ENCODE measurements at places on chromosomes 4 and X. TPM values are rescaled to one million over a fixed set of nuclear protein-coding genes. Genes with fewer than 3 reads are reported as not detected.
A peak's percentile ranks its signal among the peaks of the same experiment; 100 is the strongest.

GRCh38 chr4:98773638-98774037 lies 115.2 kb upstream of the TSPAN5 start:
- no peaks in the 10 kb centered on the region for H3K4me1 ChIP-seq
- no peaks in the 10 kb centered on the region for H3K27me3 ChIP-seq
- peaks cover 15% of the 10 kb centered on the region for H3K36me3 ChIP-seq
- H3K27ac ChIP-seq: no peak overlapping the region

DNA sequence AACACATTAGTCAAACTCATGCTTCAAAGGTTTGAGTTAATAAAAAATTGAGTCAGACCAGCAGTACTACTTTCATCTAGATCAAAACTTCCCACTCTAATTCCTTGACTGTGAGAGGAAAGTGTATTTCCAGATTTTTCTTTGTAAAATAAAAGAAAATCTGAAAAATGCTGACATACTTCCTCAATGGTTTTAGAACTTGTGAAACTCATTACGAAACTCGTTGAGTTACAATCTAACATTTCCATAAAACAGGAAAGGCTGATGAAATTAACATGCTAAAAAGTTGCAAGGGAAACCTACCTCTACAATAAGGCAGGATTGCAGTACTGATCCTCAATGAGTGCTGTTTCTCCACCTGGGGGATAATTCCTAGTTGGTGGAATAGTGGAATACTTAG lies 217.8 kb upstream of the HCCS start:
- no peaks in the 10 kb centered on the region for H3K36me3 ChIP-seq
- no peaks in the 10 kb centered on the region for H3K27me3 ChIP-seq
- H3K4me3 ChIP-seq: no peak overlapping the region
- no peak overlapping the region for H3K27ac ChIP-seq
- DNase-seq: no peak

- no peak overlapping the region for H3K4me3 ChIP-seq
- H3K27me3 ChIP-seq: no peaks in the 10 kb centered on the region
- H3K27ac ChIP-seq: no peak overlapping the region
- no peaks in the 10 kb centered on the region for H3K36me3 ChIP-seq
- no peak for DNase-seq
- no peaks in the 10 kb centered on the region for H3K4me1 ChIP-seq
Measured at GRCh38 chrX:150157291-150157690, 205.8 kb upstream of the MAMLD1 start.

DNA sequence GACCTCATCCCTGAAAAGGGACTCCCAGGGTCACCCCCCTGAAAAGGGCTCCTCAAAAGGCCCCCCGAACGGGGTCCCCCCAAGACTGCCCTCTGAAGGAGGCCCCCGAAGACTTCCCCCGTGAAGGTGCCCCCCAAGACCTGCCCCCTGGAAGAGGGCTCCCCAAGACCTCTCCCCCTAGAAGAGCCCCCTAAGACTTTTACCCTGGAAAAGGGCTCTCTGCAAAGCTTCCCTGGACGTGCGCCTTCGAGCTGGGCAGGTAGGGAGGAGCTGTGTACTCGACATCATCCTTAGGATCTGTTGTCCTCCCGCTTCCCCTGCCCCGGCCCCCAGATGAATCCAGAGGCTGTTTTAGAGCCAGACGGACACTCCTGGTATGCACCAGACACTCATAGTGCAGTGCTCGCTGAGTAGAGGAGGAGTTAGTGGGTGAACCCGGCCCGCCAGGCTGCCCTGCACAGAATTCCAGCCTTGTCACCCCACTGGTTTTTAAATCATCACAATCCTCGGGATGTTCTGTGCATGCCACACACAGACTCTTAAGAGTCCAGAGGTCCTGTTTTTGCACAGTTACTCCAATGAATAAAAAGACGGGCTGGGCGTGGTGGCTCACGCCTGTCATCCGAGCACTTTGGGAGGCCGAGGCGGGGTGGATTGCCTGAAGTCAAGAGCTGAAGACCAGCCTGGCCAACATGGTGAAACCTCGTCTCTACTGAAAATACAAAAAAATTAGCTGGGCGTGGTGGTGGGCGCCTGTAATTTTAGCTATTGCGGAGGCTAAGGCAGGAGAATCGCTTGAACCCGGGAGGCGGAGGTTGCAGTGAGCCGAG lies 5.7 kb upstream of the SLC25A6 start:
- no peak overlapping the region for H3K27ac ChIP-seq
- no peak overlapping the region for H3K4me3 ChIP-seq
- no peaks in the 10 kb centered on the region for H3K27me3 ChIP-seq
- DNase-seq: no peak
- no peaks in the 10 kb centered on the region for H3K36me3 ChIP-seq
- H3K4me1 ChIP-seq: peaks cover 33% of the 10 kb centered on the region

GLRA2 gene
- not detected for total RNA-seq

DNA sequence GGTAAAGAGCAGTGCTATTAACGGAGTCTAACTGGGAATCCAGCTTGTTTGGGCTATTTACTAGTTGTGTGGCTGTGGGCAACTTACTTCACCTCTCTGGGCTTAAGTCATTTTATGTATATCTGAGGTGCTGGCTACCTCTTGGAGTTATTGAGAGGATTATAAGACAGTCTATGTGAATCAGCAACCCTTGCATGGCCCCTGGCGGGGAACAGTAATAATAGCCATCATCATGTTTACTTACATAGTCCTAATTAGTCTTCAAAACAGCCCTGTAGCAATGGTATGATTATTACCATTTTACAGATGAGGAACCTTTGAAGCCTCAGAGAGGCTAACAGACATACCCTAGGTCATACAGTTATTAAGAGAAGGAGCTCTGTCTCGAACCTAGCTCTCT lies 1.5 kb downstream of the HPRT1 start:
- no peaks in the 10 kb centered on the region for H3K36me3 ChIP-seq
- peak overlapping the region; percentile 91 for H3K4me3 ChIP-seq
- H3K27ac ChIP-seq: no peak overlapping the region
- H3K27me3 ChIP-seq: no peaks in the 10 kb centered on the region
- H3K4me1 ChIP-seq: peaks cover 9% of the 10 kb centered on the region
- no peak for DNase-seq

- H3K36me3 ChIP-seq: no peaks in the 10 kb centered on the region
- no peaks in the 10 kb centered on the region for H3K4me1 ChIP-seq
- no peak overlapping the region for H3K27ac ChIP-seq
- H3K27me3 ChIP-seq: peaks cover 6% of the 10 kb centered on the region
- no peak for DNase-seq
- no peak overlapping the region for H3K4me3 ChIP-seq
Measured at GRCh38 chrX:9856588-9856987, 70.4 kb downstream of the SHROOM2 start.

- no peaks in the 10 kb centered on the region for H3K4me1 ChIP-seq
- H3K27me3 ChIP-seq: no peaks in the 10 kb centered on the region
- H3K27ac ChIP-seq: no peak overlapping the region
- H3K4me3 ChIP-seq: no peak overlapping the region
Measured at GRCh38 chr4:136002316-136002715, 1530.0 kb downstream of the PCDH18 start.

- no peaks in the 10 kb centered on the region for H3K36me3 ChIP-seq
- no peaks in the 10 kb centered on the region for H3K27me3 ChIP-seq
- H3K4me3 ChIP-seq: no peak overlapping the region
- H3K27ac ChIP-seq: no peak overlapping the region
- DNase-seq: no peak
Measured at GRCh38 chrX:79631526-79631925, 264.4 kb upstream of the ITM2A start.

DNA sequence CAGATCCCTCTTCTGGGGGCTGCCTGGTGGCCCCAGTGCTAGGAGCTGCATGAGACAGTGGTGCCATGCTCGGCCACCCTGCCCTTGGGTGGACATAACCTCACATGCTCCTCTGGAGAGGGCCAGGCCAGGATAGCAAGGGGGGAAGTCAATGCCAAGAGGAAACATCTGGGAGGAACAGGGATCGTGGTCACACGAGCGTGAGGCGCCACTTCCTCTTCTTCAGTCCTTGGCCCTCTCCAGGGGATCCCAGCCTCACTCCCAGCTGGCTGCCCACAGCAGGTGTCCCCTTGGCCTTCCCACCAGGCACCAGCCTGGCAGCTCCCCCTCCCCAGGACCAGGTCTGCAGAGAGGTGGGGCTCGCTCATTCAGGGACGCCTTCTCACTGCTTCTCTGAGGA lies 28.6 kb downstream of the TBC1D14 start:
- peaks cover 46% of the 10 kb centered on the region for H3K4me1 ChIP-seq
- H3K27me3 ChIP-seq: no peaks in the 10 kb centered on the region
- DNase-seq: no peak

DNA sequence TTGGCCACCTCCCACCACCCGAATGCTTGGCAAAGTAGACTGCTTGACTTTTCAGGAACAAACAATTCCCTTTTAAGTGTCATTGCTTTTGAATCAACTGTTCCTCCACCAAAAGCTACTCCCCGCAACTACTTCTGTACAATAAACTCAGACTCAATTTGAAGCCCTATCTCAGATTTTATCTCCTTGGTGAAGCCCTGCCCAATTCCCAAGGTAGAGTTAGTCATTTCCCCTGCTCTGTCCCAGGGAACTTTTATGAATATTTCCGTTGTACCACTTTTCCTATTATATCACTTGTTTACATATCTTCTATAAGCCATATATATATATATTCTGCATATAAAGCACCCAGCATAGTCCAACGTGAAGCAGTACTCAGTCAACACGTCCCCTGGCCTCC lies 102.8 kb downstream of the C4orf51 start:
- H3K4me3 ChIP-seq: no peak overlapping the region
- peaks cover 3% of the 10 kb centered on the region for H3K4me1 ChIP-seq
- peaks cover 20% of the 10 kb centered on the region for H3K36me3 ChIP-seq
- no peaks in the 10 kb centered on the region for H3K27me3 ChIP-seq
- DNase-seq: no peak
- H3K27ac ChIP-seq: no peak overlapping the region

FREM3 gene
- not detected for total RNA-seq

DNA sequence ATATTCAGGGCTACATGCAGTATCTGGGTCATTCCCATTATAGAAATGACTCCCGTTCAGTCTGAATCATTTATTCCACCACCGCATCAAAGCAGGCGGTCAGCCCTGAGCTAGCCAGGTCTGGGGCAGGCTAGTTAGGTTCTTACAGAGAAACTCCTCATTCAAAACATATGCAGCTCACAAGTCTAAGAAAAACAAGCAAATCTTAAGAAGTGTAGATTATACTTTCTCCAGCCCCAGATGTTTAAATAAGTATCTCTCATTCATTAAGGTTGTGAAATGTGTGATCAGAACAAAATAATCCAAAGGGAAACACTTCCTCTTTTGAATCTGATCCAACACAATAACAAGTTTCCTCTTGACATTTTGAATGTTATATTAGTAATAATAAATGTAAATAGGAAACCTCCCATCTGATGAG lies 441.9 kb downstream of the INPP4B start:
- peak overlapping the region; percentile 95 for H3K27ac ChIP-seq
- peak overlapping the region; percentile 100 for H3K4me3 ChIP-seq
- no peak for DNase-seq
- H3K36me3 ChIP-seq: peaks cover 14% of the 10 kb centered on the region

TBX22 gene
- total RNA-seq: not detected

DNA sequence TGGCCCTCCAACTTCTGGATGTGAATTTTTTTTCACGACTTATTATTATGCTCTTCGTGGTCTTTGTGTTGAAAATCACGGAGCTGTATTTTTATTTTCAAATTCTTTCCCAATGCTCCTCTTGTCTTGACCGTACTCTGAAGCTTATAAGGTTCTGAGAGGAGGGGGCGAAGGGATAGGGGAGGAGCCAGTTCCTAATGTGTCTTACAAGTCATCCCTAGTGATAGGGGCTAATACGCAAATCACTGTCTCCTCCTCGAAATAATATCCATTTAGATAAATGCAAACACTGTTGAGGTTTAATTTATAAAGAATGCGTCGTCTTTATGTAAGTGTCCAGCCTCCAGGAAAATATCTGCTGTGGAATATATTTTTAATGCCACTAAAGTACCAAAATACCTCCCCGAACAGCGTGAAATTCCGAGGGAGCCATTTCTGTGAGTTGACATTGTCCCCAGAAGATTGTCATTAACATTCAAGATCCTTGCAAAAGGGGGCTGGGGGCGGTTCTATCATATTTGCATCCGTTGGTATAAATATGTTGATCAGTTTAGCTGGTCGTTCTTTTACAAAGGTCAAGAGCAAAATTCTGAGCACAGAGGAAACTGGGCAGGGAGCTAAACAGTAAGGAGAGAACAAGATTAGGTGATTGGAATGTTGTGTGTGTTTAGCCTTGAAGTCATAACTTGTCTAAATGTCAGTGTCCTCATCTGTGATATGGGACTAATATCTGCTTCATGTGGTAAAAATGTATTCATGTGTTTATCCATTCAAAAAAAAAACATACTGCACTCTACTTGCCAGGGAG lies 3.7 kb upstream of the FAT1 start:
- H3K27me3 ChIP-seq: peaks cover 34% of the 10 kb centered on the region
- no peak overlapping the region for H3K27ac ChIP-seq
- peak overlapping the region; percentile 60 for H3K4me3 ChIP-seq
- DNase-seq: no peak

MAP7D2 gene
- total RNA-seq: 0.16 TPM

DNA sequence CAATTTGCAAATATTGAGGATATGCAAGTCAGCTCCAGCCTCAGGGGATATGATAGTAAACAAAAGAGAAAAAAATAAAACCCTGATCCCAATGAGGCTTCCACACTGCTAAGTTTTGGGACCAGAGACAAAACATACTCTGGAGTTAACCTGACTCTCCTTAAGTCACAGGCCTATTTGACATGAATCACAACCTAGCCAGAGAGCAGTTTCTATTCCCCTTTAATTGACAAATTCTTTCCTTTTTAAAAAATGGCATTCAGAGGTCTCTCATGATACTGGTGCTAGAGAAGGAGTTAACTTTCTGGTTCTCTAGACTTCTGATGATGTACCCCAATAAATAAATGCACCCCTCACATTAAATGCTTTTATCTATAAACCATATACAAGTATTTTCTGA lies 8.8 kb downstream of the ACSL1 start:
- no peak for DNase-seq
- H3K4me3 ChIP-seq: no peak overlapping the region
- peaks cover 63% of the 10 kb centered on the region for H3K4me1 ChIP-seq
- no peak overlapping the region for H3K27ac ChIP-seq

- H3K27me3 ChIP-seq: peaks cover 22% of the 10 kb centered on the region
- no peak for DNase-seq
- H3K4me1 ChIP-seq: no peaks in the 10 kb centered on the region
- H3K36me3 ChIP-seq: no peaks in the 10 kb centered on the region
- H3K27ac ChIP-seq: no peak overlapping the region
- H3K4me3 ChIP-seq: no peak overlapping the region
Measured at GRCh38 chr4:102218656-102219055, 126.6 kb downstream of the SLC39A8 start.

DNA sequence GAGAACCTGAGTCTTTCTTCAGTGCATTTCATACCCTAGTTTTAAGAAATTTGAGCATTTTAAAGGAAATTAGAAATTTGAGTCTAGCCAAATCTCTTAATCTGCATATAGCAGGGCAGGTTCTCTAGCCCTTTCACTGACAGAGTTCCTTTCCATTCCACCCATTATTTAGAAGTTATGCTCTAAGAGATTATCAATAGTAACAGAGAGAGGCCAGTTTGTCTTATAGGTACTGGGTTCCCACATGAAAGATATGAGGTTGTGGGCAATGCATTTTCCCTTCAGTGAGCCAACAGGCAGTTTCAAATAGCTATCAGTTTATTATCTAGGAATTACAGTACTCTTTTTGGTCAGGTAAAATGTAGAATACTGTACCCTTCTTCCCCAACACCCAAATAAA lies 7.3 kb upstream of the GALNT7 start:
- H3K27me3 ChIP-seq: no peaks in the 10 kb centered on the region
- no peaks in the 10 kb centered on the region for H3K36me3 ChIP-seq
- no peak for DNase-seq

FHDC1 gene
- total RNA-seq: 0.27 TPM

NWD2 gene
- total RNA-seq: not detected

CLDN2 gene
- not detected for total RNA-seq

GRCh38 chr4:154425514-154425913 lies 66.1 kb downstream of the DCHS2 start:
- no peak overlapping the region for H3K27ac ChIP-seq
- no peak overlapping the region for H3K4me3 ChIP-seq
- no peaks in the 10 kb centered on the region for H3K36me3 ChIP-seq
- H3K4me1 ChIP-seq: no peaks in the 10 kb centered on the region
- no peak for DNase-seq
- peaks cover 50% of the 10 kb centered on the region for H3K27me3 ChIP-seq
